ELF-1 (cell line): ENCODE measurements at places on chromosomes 5 and 9.
A peak's percentile ranks its signal among the peaks of the same experiment; 100 is the strongest.

DNA sequence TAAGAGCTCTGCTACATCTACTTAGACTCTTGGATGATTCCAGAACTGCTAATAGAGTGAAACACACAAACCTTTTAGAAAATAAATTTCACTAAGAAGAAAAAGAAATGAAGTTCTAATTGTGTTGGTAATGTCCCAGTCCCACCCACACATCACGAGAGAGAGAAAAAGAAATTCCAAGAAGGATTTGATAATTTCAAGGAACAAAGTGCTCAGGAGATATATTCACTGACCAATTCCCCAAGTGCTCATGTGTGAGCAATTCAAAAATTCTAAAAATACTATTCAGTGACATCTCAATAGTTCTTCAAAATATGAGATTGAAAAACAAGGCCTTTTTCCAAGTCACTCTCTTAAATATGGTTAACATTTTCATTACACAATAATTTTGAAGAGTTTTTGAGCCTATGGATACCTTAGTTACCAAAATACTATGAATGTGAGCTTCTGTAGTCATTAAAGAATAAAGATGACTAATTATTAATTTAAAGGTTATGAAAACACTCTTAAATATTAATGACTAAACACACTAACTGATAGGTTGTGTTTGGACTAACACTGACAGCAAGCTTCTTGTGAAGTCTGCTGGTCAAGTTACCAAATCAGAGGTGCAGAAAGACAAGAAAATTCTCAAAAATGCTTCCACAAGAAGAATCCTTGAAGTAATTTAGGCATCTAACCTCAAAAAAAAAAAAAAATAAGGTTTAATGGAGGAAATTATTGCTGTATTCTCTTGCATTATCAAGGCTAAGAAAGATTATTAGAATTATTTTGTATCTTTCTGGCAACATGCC lies 245.3 kb downstream of the PDE4D start:
- no peak for DNase-seq

DNA sequence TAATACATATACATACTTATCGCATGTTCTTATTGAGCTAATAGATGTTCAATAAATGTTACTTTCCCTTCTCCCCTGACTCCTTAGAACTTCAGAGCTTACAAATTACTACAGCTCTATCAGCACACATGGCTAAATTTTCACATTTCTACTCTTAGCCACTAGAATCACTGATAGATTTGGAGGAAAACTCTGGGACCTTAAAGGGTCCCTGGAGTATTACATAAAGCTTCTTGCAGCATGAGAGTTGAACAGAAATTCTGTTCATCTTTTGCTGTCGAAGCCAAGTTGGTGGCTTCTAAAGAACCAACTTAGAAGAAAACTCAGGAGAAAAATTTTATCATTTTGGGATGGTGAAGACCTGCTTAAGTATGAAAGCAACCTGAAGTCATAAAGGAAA lies 15.5 kb downstream of the B4GALT1 start:
- no peak for DNase-seq

GRCh38 chr5:154884424-154884823 lies 26.0 kb downstream of the CNOT8 start:
- peak; percentile 47 for DNase-seq

GRCh38 chr5:131256507-131256823 lies 7.4 kb upstream of the CDC42SE2 start:
- DNase-seq, result peak; percentile 39

DNA sequence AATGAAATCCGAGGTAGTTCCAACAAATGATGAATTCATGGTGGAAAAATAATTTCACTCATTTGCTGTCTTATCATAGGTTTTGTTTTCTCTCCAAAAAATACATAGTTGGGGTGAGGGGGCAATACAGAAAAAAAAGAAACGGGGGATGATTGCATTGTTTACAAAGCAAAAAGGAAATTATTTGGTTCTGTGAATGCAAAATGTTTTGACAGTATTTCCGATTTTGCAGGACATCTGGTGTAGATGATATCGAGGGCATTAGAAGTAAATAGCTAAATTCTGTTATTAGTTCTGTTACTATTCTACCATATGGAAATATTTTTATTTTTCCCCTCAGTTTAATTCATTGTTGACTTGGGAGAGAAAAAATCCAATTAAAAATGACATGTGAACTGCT lies 201.7 kb downstream of the MARCHF11 start:
- no peak for DNase-seq

- DNase-seq, result no peak
Observed at GRCh38 chr5:110347781-110348180, 378.7 kb downstream of the TMEM232 start.

DNA sequence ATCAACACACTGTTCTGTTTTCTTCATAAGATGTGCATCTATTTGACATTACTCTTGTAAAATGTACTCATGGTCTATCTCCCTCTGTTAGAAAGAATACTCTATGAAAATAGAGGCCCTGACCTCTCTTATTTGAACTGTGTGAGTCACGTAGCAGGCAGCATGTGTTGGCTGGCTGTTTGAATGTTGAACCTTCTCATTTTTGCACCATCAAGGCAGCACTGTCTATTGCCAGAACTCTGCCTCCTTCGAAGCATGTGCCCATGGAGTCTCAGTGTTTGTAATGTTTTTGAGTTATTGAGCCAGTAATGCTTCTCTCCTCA lies 144.4 kb downstream of the ALDH1A1 start:
- DNase-seq, result no peak

GRCh38 chr9:91898451-91899218 lies 51.4 kb downstream of the ROR2 start:
- peak; percentile 77 for DNase-seq

DNA sequence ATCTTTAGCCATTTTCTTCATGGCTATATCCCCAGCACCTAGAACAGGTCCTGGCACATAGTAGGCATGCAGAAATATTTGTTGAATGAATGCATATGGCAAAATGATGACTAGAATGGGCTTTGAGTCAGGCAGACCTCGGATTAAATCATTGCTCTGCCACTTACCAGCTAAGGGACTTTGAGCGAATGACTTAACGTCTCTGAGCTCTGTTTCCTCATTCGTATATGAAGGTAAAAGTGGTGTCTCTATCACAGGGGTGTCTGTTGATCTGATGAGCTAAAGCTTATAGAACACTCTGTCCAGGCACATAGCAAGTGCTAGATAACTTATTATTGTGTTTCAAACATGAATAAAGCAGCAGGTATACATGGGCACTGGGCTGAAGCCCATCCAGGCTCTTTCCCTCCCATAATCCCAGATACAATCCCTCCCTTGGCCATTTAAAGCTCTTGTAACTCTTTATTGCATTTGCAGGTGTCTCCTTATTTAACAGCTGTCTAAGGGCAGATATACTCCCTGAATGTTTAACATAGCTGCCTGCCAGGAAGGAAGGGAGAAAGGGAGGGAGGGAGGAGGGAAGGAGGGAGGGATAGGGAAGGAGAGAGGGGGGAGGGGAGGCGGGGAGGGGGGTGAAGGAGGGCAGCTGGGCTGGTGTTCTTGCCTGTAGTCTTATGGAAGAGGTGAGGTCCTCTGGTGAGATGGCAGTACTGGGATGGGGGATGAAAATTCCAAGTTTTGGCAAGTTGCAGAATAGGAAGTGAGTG lies 23.2 kb upstream of the STXBP1 start:
- DNase-seq, result no peak

- DNase-seq, result no peak
Observed at GRCh38 chr9:135227641-135228251, 140.3 kb downstream of the OLFM1 start.

GRCh38 chr5:79834754-79835714 lies 145.4 kb downstream of the CMYA5 start:
- DNase-seq, result no peak

- no peak for DNase-seq
Observed at GRCh38 chr5:22722056-22722455, 131.1 kb downstream of the CDH12 start.

GRCh38 chr5:160020266-160020770 lies 11.4 kb downstream of the TTC1 start:
- no peak for DNase-seq

DNA sequence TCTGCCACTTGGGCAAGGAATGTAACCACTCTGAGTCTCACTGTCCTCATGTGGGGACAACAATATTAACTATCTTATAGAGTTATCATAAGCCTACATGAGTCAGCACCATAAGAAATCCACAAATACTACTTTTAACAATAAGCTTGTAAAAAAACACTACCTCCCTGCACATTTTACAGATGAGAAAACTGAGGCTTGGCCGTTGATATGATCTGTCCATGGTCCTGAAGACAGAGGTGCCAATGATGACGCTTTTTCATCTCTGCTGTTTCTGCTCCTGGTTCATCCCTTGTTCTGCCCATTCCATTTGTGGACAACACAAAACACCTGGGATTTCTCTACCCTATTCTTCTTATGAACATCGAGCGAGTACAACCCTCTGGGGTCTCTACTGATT lies 23.4 kb upstream of the STRBP start:
- no peak for DNase-seq

DNA sequence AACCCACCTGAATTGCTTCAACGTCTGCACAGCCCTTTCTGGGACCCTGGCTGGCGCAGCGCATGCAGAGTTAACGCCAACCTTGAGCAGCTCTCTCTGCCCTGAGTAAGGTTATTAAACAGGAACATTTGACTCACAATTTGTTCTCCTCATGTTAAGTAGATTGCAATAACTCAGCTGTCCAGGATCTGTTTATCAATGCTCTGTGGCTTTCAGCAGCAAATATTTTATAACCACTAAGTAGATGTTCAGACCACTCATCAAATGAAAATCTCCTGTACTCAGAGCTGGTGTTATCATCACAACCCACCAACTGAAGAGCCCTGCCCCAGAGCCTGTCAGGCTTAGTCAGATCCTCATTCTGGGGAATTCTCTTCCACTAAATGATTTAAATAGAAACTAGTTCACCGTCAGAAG lies 403.0 kb downstream of the ZNF608 start:
- DNase-seq, result no peak

GRCh38 chr9:128438343-128439109 lies 17.3 kb upstream of the ODF2 start:
- peak; percentile 92 for DNase-seq

DNA sequence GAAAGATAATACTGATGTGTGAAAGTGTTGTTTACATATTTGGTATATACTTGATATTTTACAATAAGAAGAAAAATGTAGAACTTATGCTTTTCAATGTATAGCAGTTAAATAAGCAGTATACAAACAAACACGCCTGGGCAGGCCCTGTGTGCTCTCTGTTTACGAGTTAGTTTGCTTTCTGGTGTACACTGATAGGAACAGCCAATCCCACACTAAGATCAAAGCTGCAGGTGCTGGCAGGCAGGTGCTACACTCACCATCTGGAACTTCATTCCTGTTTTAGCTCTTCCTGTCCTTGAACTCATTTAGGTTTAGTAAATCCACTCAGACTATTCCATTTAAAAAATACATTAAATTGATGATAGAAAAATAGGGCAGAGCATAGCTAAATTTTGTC lies 614.7 kb upstream of the ST8SIA4 start:
- no peak for DNase-seq

DNA sequence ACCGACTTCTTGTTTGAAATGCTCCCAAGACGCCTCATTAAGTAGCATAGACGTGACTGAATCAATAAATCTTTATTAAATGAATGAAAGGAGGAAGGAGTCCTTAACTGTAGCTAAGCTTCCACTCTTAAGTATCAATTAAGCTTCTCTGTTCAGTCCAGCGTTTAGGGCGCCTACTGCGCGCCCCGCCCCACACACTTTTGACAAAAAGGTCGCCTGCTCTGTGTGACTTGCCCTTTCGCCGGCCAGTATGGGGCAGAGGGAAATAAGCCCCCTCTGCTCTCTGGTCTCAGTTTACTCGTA lies 662 bp upstream of the DOLPP1 start:
- DNase-seq, result no peak

DNA sequence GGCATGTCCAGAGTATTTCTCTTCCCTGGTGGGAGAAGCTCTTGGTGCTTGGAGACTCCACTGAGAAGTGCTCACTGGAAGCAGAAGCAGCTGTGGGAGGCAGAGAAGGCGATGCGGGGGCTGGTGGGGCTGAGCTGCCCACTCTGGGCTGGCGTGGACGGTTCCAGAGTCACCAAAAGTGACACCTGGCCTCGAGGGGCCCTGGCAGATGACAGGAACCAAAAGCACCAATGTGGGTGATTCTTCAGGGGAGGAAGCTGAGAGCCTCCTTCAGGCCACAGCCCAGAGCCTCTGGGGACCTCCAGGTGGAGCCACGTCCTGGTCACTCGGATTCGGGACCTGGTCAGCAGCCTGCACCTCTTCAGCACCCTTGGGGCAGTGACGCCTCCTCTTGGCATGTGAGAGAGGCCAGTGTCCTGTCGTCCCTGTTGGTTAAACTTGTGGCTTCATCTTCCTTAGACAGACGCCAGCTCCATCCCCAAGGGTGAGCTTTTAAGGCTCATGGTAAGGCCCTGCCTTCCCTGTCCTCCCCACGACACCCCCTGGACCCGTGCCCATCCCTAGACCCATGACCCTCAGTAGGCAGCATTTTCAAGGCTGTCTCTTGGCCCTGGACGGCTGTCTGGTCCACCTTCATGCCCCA lies 78.7 kb upstream of the IRX4 start:
- no peak for DNase-seq

DNA sequence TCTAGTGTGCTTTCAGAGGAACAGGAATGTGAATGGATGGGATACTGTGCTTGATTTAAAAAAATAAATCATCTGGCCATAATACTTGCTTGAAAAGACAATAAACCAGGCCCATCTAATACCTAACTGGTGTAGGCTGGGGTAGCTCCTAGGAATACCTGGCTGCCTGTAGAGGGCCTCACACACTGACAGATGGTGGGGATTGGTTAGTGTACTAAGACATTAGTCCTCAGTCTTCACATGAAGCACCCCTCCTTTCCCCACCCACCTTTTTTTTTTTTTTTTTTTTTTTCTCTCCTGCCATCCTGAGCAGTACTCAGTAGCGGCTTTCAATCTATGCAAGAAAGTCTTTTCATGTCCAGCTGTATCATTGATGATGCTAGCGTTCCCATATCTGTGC lies 130.5 kb downstream of the ADGRV1 start:
- no peak for DNase-seq

DNA sequence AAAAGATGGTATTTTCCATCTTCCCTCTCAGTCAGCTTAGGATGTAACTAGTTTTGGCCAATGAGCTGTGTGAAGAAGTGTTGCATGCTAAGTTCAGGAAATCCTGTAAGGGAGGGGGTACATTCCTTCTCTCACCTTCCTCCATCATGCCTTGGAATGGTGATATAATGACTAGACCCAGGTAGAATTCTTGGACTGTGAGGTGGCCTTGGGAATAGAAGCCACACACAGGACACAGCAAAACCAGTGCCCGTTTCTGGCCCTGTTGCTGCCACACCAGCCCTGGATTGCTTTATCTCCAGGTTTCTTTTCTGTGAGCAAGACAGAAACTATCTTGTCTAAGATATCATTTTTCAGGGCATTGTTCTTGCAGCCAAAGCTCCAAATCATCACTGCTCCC lies 10.5 kb upstream of the ZNF354A start:
- no peak for DNase-seq
